ENCODE measurements at places on chromosomes 2 and 18. TPM values are rescaled to one million over a fixed set of nuclear protein-coding genes. Genes with fewer than 3 reads are reported as not detected.

Gene GPBAR1
- total RNA-seq: 0.55 TPM

Gene SPEG
- 76.1 TPM for total RNA-seq

Gene RAB27B
- 0.91 TPM for total RNA-seq

- peaks cover 31% of the 10 kb centered on the region for H3K27me3 ChIP-seq
- no peak overlapping the region for H3K4me3 ChIP-seq
- H3K4me1 ChIP-seq: no peaks in the 10 kb centered on the region
Measured at GRCh38 chr18:598124-598589, 1.4 kb downstream of the CLUL1 start.

GRCh38 chr2:15331787-15332186, 229.3 kb downstream of the NBAS start:
- no peak for DNase-seq
- H3K4me1 ChIP-seq: peaks cover 3% of the 10 kb centered on the region
- no peak overlapping the region for H3K27ac ChIP-seq
- no peak overlapping the region for H3K4me3 ChIP-seq
- peaks cover 3% of the 10 kb centered on the region for H3K36me3 ChIP-seq
- no peaks in the 10 kb centered on the region for H3K27me3 ChIP-seq

- no peaks in the 10 kb centered on the region for H3K36me3 ChIP-seq
- peaks cover 28% of the 10 kb centered on the region for H3K4me1 ChIP-seq
- H3K27me3 ChIP-seq: no peaks in the 10 kb centered on the region
- no peak for DNase-seq
Measured at GRCh38 chr2:68769586-68770270, 35.1 kb downstream of the ARHGAP25 start.
